ENCODE measurements at places on chromosomes 2 and 18.

- no peak for DNase-seq
Measured at GRCh38 chr2:64135421-64135820, 8.8 kb downstream of the PELI1 start.

DNA sequence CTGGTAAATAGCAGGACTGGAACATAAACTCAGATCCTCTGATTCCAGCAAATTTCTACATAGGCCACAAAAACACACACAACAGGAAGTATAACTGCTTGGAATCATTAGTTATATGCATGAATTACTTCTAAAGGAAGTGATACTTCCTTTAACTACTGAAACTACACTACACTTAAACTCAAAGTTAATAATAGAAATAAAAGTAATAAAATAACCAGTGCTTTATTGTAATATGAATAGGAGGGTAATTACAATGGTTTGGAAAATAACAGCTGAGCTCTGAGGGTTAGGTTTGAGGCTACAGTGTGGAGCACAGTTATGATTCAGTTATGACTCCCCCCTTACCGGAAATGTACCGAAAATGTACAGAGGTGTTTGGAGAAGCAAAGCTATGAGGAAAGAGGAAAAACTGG, 18.5 kb upstream of the POLI start:
- DNase-seq, result no peak

DNA sequence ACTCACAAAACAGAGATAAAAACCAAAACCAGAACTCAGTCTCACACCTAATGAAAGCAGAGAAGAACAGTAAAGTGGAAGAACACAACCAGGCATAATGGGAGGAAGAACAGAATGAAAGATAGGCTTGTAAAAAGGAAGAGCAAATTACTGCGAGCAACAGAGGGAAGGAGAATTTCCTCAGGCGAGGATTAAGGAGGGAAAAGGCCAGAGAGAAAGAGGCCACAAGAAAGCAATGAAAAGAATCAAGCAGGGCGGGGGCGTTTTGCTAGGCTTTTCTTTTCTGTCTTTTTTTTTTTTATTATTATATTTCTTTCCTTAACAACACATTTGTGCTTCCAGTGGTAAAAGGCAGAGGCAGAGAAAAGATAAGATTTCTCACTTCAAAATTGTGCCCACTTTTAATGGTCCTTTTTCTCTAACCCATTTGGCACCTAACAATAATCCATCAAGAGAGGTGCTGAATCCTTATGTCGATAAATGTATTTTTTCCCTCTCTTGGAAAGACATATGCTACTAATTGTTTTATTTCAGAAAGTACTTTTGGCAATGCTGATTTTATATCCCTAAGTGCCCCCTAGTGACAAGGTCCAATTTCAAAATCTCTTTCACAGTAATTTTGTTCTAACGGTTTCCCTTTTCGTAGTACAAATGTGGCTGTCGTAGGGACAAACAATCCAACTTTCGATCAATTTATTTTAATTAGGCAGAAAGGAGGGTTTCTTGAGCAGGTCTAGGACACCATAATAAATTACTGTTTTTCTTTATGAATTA, 138.7 kb upstream of the AQP4 start:
- DNase-seq, result no peak

- DNase-seq, result no peak
Measured at GRCh38 chr2:100071335-100072043, 70.9 kb downstream of the AFF3 start.

DNA sequence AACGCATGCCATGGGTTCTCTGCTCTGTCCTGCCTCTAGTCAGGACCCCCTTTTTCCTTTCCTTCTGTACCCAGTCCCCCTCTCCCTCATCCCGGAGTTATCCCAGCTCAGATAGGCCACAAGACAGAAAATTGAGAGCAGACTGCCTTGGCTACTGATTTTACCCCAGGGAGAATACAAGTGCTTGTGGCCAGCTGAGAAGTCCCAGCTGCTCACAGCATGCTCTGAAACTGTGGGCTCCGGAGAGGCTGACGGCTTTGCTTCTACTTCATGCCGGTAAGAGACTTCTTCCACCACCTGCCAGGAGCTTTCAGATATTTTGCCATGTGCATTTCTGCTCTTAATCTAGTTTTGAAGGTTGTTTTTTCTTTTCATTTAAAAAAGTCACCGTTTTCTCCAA, 20.0 kb upstream of the SIX2 start:
- no peak for DNase-seq
